ENCODE measurements at places on chromosomes 2 and 18. TPM values are rescaled to one million over a fixed set of nuclear protein-coding genes. Genes with fewer than 3 reads are reported as not detected.

Gene HOXD3
- total RNA-seq: 34.2 TPM

Gene UCN
- total RNA-seq: 3.5 TPM

- ATAC-seq: no peak
Observed at GRCh38 chr2:219844401-219845091, 217.1 kb downstream of the SLC4A3 start.

GRCh38 chr2:201500534-201500933, 49.0 kb downstream of the STRADB start:
- ATAC-seq: no peak

DNA sequence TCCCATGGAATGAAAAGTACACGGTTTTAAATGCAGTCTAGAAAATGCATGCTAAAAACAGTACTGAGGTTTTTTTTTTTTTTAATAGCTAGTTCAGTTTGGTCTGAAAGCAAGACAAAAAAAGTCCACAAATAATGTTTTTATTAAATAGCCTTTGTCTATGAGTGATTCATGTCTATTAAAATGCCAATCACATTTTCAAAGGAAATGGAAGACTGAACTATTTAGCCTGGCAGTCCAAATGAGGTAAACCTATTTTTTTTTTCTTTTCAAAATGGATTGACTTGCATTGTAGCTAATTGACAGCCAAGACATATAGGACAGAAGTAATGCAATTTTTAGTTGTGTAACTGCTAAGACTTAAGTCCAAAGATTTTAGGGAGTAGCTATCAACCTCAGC, 90.3 kb downstream of the LRP1B start:
- ATAC-seq: no peak
